Gastrocnemius medialis (tissue), 4 donors: ENCODE measurements at places on chromosomes 11 and 22. TPM values are rescaled to one million over a fixed set of nuclear protein-coding genes. Genes with fewer than 3 reads are reported as not detected.
A peak's percentile ranks its signal among the peaks of the same experiment; 100 is the strongest.

GRCh38 chr11:67022961-67023956 lies at the start of gene SYT12:
SYT12 (plus strand) TSS chr11:67023134; CDS start chr11:67030145, 7,011 bp downstream.
- DNase-seq = no peak

PTPRCAP gene
- total RNA-seq = 1.5 TPM

RFPL2 gene
- total RNA-seq = not detected

- DNase-seq = no peak
Observed at GRCh38 chr11:123562829-123563228, 91.6 kb downstream of the SCN3B start.

DNA sequence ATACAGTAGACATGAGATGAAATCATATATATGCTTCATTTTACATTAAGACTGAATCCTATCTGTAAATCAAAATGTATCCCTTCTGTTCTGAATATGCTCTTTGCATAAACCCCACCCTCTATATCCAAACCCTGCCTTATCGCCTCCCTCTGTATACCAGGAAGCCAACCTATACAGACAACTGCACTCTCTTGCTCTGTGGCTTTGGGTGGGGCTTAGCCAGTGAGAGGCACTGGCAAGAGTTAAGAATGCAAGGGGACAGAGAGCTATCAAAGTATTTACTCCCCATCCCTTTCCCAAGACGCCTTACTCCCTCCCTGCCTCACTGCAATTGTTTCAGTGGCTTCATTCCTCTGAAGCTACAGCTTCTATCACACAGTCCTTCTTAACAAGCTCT lies 309.8 kb downstream of the TTC28 start:
- no peak for DNase-seq

CALCA gene
- total RNA-seq = not detected

DNA sequence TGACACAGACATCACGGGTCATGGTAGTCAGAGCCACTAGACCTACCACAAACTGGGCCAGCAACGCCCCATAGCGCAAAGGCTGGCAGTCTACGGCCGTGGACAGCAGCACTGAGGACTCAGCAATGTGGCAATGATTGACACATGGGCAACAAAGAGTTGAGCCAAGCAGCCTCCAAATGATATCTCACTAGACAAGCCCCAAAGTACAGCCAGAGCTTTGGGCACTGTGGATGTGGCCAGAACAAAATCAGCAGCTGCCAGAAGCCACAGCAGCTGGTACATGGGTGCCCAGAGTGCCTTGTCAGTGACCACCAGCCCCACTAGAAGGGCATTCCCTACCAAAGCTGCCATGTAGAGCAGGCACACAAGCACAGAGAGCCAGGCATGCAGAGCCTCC lies 11.2 kb upstream of the UBQLNL start:
- no peak for DNase-seq

TECTA gene
- total RNA-seq = 0.35 TPM

- no peak for DNase-seq
Observed at GRCh38 chr11:128448200-128448886, 139.0 kb downstream of the ETS1 start.

GRCh38 chr22:35930933-35931332 lies 97.7 kb downstream of the RBFOX2 start:
- no peak for DNase-seq

DNA sequence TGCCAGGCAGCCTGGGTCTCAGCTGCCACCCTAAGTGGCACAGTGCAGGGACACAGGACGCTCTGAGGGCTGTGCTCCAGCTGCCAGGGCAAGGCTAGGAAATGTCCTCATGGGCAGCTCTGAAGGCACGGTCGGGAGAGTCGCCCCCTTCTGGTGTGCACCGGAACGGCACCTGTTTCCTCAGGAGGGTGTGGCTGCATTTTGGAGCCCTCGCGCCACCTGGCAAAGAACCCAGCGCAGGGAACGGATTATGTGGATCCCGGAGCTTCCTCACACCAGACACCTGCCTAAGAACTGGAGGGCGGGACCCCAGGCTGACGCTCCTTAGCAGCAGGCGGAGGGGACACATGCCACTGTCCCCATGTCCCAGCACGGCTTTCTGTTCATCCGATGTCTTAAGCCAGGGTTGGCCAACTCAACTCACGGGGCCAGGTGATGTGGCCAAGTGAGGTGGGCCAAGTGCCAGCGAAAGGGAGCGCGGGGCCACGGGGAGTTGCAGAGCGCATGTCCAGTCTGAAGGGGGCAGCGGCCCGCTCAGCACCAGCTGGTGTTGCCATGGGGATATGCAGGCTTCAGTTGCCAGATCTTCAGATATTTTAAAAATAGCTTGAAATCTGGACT lies 5.1 kb upstream of the SLC22A8 start:
- DNase-seq = no peak

MMP27 gene
- not detected for total RNA-seq

ACCS gene
- total RNA-seq = 0.81 TPM

PNPLA3 gene
- total RNA-seq = 1.4 TPM

POTEH gene
- not detected for total RNA-seq

GRCh38 chr22:45197606-45198462 lies 34.1 kb downstream of the NUP50 start:
- DNase-seq = no peak

- DNase-seq = no peak
Observed at GRCh38 chr22:44099696-44100095, 75.6 kb downstream of the PARVB start.

ARSA gene
- 17.8 TPM for total RNA-seq

- DNase-seq = no peak
Observed at GRCh38 chr11:42243385-42243784, 783.9 kb upstream of the LRRC4C start.

CCDC157 gene
- 1.4 TPM for total RNA-seq

GRCh38 chr11:119680541-119681360 lies 48.2 kb downstream of the NECTIN1 start:
- peak; percentile 21 for DNase-seq

- DNase-seq = no peak
Observed at GRCh38 chr11:2432628-2433071, 11.7 kb downstream of the TRPM5 start.

DNA sequence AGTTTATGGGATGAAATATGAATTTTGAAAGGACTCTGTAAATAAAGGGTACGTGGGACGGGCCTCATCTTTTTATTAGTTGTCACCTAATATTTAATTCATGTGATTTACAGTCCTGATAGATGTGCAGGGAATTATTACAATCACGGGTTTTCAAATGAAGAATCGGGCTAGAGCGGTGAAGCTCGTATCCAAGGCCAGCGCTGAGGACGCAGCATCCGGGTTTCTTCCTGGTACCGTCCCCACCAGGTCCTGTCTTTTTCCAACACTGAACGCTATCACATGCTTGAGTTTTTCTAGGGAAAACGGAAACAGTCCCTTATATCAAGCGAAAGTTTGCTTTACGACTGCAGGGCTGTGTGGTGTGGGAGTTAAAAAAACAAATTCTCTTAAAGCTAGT lies 787 bp downstream of the SMDT1 start:
- no peak for DNase-seq

- DNase-seq = no peak
Observed at GRCh38 chr11:31412946-31413345, 43.3 kb downstream of the DNAJC24 start.

- DNase-seq = no peak
Observed at GRCh38 chr11:70206226-70206981, 3.3 kb downstream of the FADD start.
